ENCODE measurements at places on chromosomes 7 and 10.

DNA sequence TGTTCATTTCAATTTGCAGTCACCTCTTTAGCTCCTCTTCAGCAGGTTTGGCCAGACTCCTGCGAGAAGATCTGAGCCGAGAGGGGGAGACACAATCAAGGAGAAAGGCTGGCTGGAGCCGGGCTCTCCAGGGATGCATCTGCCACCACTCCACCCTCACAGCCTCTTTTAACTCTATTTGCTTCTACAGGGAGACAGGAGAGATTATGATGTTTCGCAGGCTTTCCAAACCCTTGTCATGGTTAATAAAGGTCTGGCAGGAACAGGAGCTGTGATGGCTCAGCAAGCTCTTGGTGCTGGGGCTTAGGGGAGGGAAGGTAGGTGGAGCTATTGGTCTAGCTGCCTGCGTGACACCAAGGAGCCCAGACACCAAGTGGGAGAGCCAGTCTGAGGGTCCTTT is 448.1 kb upstream of the PODXL start:
- DNase-seq = no peak

- DNase-seq = no peak
These were observed 22.5 kb upstream of the REEP3 start for GRCh38 chr10:63498665-63499064.

DNA sequence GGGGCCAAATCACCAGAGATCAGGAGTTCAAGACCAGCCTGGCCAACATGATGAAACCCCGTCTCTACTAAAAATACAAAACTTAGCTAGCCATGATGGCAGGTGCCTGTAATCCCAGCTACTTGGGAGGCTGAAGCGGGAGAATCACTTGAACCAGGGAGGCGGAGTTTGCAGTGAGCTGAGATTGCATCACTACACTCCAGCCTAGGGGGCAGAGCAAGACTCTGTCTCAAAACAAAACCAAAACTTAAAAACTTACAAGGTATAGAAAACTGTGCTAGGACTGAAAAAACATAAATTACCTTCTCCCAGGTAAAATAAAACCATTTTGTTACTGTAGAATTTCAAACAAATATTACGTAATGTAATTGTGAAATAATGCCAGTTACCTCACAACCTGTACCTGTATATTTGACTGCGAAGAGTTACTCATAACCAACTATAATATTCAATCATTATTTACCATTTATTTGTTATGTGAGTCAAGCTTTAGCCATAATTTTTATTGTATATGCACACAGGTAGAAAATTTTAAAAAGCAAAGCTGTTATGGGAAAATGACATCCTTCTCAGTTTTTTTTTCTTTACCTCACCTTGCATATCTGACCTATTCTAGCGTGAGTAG is 180.9 kb downstream of the SEMA3A start:
- no peak for DNase-seq

- no peak for DNase-seq
These were observed 7.2 kb downstream of the HABP2 start for GRCh38 chr10:113560071-113560470.

DNA sequence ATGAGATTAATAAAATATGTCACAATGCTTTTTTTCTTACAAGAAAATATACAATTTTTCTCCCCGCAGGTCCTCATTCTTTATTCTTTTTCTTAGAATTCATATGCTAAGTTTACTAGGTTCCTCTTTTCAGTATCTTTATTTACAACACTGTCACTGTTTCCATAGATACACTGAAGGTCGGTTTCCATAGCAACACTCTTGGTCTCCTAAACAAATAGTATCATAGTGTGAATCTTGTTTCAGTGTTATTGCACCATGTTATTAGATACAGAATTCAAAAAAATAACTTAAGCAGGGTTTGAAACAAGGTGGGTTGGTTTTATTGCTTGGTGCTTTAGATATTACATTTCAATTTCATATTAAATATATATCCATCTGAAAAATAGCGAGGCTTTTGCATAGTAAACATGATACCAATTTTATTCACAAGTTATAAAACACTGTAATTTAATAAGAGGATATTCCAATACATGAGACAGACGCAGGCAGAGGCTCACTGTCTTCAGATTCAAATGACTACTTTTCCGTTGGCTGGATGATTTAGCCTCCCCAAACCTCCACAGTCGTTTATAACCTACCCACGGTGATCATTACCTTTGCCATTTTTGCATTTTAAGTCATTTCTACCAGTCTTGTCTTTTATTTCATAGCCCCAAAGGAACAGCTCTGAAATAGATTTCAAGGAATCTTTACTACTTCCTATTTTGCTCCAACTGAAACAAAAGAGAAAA is 88.9 kb upstream of the KLF6 start:
- DNase-seq = no peak
